ENCODE measurements at places on chromosomes 6 and 20.

DNA sequence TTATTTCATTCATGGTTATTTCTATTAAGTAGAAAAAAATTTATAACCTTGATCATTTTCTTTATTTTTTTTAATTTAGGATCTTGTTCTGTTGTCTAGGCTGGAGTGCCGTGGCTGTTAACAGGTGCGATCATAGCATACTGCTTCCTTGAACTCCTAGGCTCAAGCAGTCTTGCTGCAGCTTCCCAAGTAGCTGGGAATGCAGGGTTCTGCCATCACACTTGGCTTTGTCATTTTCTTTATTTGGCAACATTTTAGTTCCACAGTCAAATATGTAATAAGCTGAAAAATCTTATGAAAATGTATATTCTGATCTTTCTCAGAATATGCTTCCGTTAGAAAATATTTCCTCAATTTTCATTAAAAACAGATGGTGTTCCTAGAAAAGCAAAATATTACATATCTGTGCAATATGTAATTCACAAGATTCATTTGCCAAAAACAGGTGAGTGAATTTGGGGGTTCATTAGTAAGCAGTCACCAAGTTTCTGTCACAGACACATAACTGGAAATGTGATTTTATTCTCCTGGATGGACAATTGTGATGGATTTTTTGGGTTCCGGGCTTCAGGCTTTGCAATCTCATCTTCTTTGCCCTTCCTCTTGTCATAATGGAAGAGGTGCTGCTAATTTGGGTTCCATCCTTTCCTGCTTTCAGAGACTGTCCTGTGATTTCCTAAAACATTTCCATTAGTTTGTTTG lies 21.5 kb downstream of the AMD1 start:
- no peak for DNase-seq

- no peak for DNase-seq
These were observed 59.2 kb downstream of the PHACTR3 start for GRCh38 chr20:59663513-59664060.

DNA sequence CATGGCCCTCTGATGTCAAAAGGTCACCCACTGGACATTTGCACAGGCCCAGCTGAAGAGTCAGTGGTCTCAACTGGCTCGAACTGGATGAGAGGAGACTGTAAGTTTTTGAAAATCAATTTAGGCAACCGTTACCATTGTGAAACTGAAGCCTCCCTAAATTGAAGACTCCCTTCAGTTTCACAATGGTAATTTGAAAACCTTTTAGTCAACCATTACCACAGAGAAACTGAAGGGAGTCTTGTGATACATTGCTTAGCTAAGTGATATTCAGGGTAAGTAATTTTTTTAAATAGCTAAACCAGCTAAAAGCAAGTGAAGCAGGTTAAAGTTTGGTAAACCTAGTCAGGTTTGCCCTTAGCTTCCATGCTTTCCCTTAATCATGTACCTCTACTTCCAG lies 197.3 kb upstream of the NT5E start:
- no peak for DNase-seq

DNA sequence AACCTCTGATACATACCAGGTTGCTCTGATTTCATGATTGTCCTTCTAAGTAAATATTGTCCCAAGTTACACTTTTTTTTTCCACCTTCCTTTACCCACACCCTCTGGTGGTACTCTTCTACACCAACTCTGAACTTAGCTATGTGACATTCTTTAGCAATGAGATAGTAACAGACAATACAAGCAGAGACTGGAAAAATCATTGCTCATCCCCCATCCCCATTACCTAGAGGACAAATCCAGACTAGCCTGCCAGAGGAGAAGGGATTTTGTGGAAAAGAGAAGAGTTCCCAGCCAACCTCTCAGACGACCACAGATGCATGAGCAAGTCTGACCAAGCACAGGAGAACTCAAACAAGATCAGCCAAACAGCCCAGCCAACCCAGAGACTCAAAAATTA lies 32.8 kb upstream of the TFAP2B start:
- no peak for DNase-seq

DNA sequence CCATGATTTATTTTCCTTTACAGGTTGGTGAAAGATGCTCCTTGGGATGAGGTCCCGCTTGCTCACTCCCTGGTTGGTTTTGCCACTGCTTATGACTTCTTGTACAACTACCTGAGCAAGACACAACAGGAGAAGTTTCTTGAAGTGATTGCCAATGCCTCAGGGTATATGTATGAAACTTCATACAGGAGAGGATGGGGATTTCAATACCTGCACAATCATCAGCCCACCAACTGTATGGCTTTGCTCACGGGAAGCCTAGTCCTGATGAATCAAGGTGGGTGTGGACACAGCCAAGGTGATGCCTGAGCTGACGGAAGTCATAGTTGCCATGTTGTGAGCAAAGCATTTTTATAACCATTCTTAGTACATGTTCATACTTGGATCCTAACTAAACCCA lies 34.6 kb upstream of the CALHM6 start:
- DNase-seq = no peak

DNA sequence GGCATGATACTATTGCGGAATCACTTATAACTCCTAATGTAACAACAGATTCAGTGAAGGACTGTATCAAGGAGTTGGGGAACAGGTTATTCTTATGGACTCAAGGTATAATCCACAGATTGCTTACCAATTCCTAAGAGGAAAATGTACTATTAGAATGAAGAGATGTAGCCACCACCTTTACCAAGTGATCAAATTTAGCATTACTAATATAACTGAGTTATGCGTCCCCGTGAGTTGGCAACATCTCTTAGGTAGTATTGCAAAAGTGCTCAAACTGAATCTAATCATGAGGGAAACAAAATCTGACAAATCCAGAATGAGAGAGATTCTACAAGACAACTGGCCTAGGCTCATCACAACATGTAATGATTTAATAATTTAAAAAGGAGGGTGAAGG lies 777 bp upstream of the SNRNP48 start:
- DNase-seq = no peak

DNA sequence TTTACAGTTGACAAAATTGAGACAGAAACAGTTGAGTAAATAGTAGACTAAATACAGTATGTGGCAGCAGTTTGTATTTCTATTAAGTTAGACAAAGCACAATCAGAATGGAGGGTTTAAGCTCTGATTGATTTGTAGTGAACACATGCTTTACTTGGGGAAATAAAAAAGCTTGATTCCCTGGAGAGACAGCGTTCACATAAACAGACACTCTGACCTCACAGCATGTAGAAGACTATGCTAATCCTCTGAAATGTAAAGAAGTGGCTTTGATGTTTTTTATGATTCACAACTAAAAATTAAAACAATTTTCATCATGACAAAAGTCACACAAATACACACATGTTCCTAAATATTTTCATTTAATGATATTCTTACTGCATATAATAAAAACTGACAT lies 126.9 kb upstream of the FAM83B start:
- DNase-seq = no peak

DNA sequence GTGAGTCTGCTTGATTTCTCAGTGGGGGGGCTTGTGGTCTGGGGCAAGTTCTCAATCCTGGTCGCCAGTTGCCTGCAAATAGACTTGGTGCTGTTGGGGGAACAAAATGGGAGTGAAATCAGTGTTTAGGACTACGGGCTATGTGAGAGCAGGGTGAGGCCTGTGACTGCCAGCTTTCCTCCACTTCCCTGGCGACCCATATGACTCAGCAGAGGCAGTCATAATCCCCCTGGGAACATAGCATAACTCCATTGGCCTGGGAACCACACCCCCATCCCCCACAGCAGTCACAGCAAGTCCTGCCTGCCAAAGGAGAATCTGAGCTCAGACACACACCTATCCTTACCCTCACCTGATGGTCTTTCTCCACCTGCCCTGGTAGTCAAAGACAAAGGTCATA lies 387.9 kb downstream of the LMBRD1 start:
- no peak for DNase-seq

DNA sequence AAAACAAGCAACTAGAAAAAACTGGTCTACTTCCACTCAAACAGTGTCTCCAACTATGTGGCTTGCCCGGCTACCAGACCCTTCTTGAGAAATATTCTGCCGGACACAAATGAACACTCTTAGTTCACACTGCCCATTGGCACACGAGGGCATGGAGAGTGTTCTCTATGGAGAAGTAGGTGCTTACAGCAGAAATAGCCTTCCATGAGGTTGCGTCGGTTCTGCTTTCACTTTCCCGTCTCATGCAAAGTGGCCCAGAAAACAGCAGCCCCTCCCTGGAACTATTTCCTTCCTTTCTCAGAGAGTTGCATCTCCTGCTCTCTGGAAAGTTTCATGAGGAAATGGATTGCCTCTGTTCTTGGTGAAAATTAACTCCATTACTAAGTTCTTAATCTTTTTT lies 9.5 kb upstream of the HLA-DOA start:
- no peak for DNase-seq

GRCh38 chr6:95802978-95803377 lies 212.8 kb upstream of the FUT9 start:
- DNase-seq = no peak

DNA sequence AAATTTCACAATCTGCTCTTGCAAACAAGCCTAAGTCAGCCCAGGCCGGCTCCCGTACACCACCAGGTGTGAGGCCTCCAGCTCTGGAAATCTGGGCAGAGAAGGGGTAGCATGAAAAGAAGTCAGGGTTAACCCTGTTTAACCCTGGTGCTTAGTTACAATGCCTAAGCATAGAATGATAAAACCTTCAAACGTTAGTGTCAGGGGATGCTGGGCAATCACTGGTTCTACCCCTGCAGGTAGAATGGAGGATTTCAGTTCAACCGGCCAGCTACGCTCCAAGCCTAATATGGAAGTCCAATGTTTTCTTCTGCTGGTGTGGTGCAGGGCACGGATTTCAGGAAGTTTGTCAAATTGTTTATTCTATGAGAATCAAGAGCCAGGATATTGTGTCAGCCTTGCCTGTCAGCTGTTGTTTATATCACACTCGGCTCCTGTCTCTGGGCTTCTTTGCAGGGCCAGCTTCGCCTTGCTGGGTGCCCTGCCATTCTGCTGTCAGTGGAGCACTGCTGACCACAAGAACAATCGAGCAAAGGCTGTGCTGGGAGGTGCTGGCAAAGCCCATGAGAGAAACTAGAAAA lies 20.2 kb upstream of the CD93 start:
- no peak for DNase-seq

DNA sequence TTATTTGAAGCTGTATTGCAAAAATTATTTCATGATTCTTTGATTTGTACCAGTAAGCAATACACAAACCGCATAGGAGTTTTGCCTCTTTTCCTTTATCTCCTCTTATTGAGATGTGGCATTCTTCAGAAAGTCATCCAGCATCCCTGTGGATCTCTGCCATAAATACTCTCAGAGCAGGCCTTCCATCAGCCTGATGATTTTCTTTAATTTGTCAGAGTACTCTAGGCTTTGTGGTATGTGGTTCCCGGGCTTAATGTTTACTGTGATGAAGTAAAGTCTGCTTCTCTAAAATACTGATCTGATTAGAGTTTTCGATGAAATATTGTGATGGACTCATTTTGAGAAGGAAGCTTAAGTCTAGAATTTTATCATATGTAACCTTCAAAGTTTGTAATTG lies 31.1 kb upstream of the SLC35D3 start:
- no peak for DNase-seq

DNA sequence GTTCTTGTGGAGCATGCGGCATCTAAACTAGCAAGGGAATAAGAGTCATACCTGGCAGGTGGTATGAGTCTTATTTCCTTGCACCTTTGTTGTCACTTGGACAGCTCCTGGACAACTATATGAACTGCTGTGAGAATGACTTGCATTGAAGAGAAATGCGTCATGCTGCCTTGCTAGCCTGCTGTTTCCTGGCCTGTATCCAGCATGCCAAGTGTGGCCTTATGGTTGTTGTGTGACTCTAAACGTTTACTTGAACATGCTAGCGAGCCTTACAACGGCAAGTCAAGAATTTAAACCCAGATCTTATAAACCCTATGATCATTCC lies 90.4 kb downstream of the CEP162 start:
- no peak for DNase-seq

- DNase-seq = no peak
These were observed 72.1 kb downstream of the AFDN start for GRCh38 chr6:167898673-167899311.

GRCh38 chr6:30192076-30192475 lies 21.1 kb downstream of the TRIM26 start:
- no peak for DNase-seq

DNA sequence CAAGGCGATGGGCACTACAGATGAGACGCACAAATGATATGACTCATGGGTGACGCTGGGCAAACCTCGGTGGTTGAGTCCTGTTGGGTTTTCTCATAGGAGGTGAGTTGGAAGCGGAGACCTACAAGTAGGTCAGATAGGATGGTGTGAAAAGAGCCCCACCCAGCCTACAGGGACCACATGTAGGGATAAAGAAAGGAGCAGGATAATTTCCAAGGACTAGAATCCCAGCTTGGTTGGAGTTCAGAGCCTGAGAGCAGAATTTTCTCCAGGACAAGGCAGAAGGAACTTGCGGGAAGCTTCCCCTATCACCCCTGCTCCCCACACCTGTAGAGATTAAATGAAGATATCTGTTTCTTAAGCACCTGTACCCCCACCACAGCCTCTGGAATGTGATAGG lies 489.7 kb upstream of the CDH4 start:
- no peak for DNase-seq

- DNase-seq = no peak
These were observed 62.4 kb downstream of the TNFRSF21 start for GRCh38 chr6:47247227-47247797.

GRCh38 chr6:137547601-137548000 lies 53.4 kb upstream of the OLIG3 start:
- DNase-seq = no peak

DNA sequence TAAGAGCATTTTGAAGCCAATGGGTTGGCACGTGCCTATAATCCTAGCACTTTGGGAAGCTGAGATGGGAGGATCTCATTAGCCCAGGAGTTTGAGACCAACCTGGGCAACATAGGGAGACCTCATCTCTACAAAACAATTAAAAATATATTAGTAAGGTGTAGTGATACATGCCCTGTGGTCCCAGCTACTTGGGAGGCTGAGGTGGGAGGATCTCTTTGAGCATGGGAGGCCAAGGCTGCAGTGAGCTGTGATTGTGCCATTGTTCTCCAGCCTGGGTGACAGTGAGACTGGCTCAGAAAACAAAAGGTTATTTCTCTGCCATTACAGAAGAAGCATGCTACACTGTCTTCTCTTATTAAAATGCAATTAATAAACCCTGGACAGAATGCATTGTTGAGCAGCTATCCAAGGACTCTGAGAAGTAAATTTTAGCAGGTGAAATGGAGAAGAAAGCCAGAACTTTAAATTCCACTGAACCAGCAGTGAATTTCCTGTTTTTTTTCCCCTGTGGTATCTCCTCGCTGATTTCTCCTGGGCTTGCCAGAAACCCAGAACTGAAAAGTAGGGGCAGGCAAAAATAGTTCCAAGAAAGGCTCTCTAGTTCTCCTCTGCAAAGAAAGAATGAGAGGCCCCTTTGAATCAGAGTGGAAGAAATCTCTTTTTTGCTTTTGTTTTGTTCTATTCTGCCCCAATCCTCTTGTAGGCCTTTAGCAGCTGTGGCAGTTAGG lies 8.4 kb downstream of the AMD1 start:
- no peak for DNase-seq

Data from GOT3 (cell line).